Stimulated activated CD8-positive, alpha-beta memory T cell treated with anti-CD3 and anti-CD28 coated beads, Interleukin-4, amount 100 ng/mL, for 1 hour (primary cell): ENCODE measurements at places on chromosomes 7 and 10.

GRCh38 chr10:80442879-80443278 lies 11.2 kb upstream of the TSPAN14 start:
- no peak for DNase-seq

- DNase-seq: no peak
These were observed 46.7 kb downstream of the PARD3 start for GRCh38 chr10:34768261-34768971.

- DNase-seq: no peak
These were observed 41.8 kb downstream of the APBB1IP start for GRCh38 chr10:26479766-26480492.

- no peak for DNase-seq
These were observed 35.2 kb downstream of the ZNF487 start for GRCh38 chr10:43471935-43472720.

- no peak for DNase-seq
These were observed 52.2 kb upstream of the ZPBP start for GRCh38 chr7:50145226-50145625.
